ENCODE measurements at places on chromosomes 16 and 17.

GRCh38 chr17:56603486-56604238 lies 10.2 kb downstream of the NOG start:
- no peak for DNase-seq

- DNase-seq = no peak
Measured at GRCh38 chr17:64133546-64134215, 3.7 kb upstream of the ERN1 start.

GRCh38 chr16:48408688-48409087 lies 23.5 kb upstream of the SIAH1 start:
- no peak for DNase-seq

DNA sequence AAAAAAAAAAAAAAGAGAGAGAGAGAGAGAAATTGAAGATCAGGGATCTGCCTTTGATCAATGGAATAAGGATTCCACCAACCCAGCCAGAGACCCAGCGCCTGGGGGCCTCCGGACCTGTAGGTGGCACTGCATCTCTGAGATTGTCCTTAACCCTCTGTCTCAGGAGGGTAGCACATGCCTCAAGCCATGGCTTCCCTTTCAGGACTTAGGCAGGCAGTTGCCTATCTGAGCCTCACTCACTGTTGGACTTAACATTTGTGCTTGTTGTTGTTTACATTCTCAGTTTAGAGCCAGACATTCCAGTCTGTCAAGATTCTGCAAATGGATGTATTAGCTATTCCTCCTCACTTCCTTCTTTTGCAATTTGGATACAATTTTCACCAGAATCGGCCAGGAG lies 5.1 kb upstream of the SCNN1B start:
- no peak for DNase-seq

DNA sequence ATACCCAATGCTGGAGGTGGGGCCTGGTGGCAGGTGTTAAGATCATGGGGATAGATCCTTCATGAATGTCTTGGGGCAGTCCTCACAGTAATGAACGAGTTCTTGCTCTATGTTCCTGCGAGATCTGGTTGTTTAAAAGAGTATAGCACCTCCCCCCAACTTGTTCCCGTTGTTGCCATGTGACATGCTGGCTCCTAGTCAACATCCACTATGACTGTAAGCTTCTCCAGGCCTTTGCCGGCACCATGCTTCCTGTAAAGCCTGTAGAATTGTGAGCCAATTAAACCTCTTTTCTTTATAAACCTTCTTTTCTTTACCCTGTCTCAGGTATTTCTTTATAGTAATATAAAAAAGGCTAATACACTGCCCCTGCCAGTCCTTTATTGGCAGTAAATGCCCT lies 33.3 kb downstream of the RANBP10 start:
- no peak for DNase-seq

DNA sequence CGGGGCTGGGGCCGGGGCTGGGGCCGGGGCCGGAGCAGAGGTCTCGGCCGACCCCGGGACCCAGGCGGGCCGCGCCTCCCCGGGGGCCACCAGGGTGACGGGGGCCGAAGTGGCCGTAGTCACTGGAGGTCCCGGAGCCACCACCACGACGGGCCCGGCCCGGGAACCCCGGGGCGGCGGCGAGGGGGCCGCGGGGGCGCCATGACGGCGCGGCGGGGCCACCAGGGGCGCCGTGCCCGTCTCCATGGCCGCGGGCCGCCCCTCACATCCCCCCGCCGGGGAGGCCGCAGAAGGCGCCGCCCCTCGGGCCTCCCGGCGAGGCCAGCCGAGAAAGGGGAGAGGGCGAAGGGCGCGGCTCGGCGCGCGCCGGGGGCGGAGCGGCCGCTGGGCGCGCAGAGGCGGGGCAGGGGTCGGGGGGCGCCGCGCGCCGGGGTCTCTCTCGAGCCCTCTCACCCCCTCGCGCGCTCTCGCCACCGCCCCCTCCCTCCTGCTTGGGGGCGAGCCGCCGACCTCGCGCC lies 297 bp downstream of the TBC1D10B start:
- DNase-seq = no peak

DNA sequence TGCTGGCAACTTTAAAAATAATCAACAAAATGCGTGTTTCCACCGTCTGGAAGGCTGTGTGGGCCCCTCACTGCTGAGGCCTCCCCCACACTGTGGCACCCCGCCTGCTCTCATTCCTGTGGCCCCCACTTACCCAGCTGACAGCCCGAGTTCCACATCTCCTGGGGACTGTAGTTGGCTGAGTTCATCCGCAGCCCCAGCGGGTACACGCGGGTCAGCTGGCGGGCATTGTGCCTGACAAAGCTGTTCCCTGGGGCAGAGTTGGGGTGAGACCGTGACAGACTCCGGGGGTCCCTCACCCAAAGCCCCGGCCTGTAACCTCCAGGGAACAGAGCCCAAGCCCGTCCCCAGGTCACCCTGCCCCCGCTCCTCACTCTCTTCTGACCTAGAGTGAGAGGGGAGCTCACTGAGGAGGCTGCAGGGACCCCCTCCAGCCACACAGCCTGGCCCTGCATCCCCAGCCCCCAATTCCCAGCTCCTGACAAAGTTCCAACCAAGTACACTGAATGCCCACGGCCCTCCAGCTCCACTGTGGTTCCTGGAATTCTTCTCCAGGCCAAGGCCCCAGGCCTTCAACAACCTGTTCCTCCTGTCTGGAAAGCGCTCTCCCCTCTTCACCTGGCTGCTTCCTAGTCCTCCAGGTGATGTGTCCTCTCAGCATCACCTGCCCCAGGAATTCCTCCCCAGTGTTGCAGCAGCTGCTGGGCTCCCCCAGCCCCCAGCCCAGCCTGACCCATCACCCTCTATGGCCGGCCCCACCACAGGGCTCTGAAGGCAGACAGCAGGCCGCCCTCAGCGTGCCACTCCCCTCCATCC lies 18.0 kb downstream of the PLCD3 start:
- DNase-seq = no peak

DNA sequence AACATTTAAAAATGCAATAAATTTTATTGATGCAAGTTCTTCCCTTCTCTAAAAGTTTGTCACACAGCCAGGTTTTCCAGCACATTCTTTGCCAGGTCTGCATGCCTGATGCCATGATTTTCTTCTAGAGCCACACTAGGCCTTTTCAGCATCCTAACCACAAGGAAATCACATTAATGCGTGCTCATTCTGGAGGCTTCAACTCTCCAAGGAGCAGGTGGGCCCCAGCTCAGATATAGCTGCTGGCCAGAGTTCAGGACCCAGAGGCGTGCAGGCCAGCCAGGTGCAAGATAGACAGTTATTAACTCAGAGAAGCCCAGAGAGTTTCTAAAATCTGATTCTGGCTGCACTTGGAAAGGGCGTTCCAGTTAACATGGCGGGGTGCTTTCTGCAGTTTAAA lies 124.5 kb upstream of the MAF start:
- no peak for DNase-seq

DNA sequence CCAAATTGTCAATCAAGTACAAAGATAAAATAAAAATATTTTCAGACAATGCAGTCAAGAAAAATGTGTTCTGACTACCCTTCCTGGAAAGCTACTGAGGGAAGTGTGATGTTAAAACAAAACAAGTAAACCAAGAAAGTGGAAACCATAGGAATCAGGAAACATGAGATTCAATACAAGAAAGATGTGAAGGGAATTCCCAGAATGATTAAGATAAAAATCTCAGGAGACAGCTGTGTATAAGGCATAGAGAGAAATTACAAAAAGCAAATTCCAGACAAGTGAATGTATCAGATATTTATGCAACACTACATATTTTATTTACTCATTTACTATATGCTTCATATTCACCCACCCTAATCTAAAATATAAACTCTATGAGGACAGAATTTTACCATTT lies 32.2 kb downstream of the TRIM37 start:
- DNase-seq = no peak

DNA sequence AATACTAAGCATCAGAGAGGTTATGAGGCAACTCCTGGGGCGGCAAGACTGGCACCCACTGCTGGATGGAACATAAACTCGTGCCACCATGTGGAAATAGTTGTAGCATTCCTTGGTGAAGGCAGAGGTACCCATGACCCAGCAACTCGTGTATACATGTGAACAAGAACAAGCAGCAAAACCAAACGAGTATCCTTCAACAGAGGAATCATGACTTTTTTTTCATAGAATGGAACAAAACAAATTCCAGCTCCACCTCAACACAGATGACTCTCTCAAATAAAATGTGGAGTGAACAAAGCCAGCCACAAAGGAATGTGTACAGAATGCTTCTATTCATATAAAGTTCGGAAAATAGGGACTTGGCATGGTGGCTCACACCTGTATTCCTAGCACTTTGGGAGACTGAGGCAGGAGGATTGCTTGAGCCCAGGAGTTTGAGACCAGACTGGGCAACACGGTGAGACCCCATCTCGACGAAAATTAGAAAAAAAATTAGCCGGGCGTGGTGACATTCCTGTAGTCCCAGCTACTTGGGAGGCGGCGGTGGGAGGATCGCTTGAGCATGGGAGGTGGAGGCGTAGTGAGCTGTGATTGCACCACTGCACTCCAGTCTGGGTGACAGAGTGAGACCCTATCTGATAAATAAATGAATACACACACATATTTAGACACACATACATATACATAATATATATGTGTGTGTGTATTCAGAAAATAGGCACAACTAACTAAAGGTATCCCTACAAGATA lies 35.3 kb downstream of the B9D1 start:
- DNase-seq = no peak

DNA sequence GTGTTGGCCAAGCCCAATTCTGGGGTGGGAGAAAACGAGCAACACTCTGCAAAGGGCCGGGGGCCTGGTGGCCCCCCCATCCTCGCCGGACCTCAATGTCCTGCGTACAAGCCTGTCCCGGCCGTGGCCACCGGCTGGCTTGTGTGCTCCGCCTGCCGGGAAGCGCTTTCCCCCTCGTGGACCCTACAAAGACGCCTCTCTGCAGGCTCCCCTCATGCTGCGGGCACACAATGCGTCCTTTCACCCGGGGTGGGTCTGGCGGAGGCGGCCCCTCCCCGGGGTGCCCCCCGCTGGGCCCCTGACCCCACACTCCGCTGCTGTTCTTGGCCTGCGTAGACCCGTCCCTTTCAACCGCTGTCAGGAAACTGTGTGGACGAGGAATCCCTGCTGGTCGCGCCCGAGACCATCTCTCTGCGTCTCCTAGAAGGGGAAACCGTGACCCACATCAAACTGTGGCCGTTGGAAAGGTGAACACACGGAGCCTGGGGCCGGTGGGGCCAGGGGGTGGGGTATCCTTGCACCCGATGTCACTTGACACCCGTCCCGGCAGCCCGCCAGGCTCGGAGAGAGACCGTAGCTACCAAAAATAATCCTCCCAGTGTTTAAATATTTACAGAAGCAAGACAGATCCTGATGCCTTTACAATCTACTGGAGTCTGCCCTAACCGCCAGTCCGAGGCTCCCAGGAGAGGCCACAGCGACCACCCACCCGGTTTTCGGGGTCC lies 43.6 kb downstream of the TBC1D16 start:
- DNase-seq = no peak

DNA sequence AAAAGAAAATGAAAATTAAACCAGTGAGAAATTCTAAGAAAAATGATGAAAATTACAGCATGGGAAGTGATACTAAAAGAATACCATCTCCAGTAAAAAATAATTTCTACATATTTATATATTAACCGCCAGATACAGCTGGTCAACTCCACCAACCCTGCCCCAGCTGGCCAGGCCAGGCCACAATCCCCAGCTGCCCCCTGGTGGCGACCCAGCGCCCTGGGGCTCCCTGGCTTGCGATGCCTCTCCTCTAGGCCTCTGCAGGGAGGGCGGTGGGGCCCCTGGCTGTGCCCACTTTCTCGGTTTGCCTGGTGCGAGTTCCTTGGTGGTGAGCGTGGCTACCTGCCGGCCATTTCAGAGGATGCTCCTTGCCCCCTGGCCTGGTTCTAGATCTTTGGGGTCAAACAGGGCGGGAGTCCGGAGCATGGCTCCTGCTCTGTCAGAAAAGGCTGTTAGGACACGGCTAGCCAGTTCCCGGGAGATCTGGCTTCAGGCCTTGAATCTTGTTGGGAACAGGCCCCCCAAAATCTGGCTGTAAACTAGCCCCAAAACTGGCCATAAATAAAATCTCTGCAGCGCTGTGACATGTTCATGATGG lies 14.5 kb downstream of the GLIS2 start:
- no peak for DNase-seq

DNA sequence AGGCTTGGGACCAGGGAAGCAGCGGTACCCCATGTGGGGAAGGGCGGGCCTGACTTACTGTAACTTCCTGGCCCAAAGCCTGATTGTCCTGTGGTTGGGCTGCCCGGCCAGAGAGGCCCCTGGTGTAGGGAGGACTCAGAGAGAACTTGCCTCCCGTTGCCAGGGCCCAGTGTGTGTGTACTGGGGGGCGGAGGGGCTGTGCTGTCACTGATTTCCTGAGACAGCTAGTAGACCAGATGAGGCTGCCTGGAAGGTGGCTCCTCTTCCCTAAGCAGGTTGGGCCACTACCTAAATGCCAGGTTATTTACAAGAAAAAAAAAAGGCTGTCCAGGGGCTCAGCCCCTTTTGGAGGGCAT lies 16.7 kb downstream of the SOCS3 start:
- DNase-seq = no peak

DNA sequence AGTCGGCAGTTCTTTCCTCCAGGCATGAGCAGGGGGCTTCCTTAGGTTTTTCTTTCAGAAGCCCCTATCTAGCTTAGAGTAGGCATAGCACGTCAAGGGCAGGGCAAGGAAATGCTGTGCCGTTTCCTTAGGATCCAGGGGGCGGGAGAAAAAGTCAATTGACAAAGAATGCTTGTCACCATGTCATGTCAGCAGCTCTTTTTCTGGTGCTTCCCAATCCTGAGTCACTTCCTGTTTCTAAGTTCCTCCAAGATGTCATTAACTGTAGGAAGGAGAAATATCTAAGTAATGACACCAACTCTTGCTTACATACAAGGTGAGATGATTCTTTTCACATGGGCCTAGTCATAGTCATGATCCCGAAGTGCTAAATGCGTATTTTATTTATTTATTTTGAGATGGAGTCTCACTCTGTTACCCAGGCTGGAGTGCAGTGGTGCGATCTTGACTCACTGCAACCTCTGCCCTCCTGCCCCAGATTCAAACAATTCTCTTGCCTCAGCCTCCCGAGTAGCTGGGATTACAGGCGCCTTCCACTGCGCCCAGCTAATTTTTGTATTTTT lies 35.2 kb downstream of the GJC1 start:
- DNase-seq = no peak
